Activated gamma-delta T cell treated with anti-CD3 and anti-CD28 coated beads, Interleukin-2, amount 50 U/mL, for 16 hours (primary cell): ENCODE measurements at places on chromosomes 1 and 21.

- no peak for DNase-seq
Observed at GRCh38 chr1:95207223-95207935, 26.6 kb upstream of the RWDD3 start.

- no peak for DNase-seq
Observed at GRCh38 chr1:27544834-27545233, 54.9 kb upstream of the WASF2 start.

DNA sequence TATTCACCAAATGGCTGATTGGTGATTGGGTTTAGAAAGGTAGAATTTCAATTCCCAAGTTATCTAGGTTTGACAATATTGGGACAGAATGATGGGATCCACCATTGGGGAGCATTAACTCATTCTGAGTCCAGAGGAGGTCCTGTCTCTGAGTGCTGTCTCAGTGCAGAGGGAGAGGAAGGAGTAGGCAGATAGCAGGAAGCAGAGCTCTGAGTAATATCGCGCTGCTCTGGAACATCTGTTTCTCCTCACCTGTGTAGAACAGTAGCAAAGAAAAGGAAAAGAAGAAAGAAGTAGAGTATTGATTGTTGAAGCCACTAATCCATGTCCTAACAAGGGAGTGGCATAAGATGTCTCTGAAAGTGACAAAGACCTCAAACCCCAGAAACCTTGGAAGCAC lies 1657.8 kb downstream of the MRPL39 start:
- no peak for DNase-seq

- no peak for DNase-seq
Observed at GRCh38 chr1:45009956-45010854, 919 bp downstream of the HECTD3 start.

GRCh38 chr1:153260585-153261280 lies 1.2 kb downstream of the LORICRIN start:
- DNase-seq, result no peak

DNA sequence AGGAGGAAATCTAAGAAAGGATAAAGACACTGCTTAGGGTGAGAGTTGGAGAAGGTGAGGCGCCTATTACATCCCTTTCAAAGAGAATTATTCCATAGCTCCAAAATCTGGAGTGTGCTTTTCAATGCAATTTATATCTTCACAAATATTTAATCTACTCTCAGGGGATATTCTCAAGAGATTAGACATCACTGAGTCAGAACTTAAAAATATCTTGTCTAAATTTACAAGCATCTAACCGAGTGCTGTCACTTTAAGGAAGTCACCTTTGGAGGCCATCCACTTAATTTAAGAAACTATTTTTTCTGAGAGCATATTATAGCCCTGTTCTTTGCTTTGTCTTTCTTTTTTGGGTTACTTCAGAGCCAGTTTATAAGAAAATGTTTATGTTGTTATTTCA lies 134.6 kb downstream of the TNFSF18 start:
- DNase-seq, result no peak

DNA sequence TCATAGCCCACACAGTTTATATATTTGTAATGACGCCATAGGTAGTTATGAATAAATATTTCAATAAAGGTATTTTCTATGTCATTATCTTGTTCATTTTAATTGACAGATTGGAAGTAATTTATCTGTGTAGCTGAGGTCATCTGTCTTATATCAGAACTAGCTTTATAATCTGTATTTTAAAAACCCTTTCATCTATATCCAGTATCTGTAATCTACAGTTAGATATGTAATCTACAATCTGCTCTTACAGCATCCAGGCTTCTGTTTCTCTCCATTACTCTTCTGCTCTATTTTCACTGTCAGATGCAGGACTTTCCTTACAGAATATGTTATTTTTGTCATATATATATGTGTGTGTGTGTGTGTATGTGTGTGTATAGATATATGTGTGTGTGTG lies 137.6 kb downstream of the LBR start:
- DNase-seq, result no peak

DNA sequence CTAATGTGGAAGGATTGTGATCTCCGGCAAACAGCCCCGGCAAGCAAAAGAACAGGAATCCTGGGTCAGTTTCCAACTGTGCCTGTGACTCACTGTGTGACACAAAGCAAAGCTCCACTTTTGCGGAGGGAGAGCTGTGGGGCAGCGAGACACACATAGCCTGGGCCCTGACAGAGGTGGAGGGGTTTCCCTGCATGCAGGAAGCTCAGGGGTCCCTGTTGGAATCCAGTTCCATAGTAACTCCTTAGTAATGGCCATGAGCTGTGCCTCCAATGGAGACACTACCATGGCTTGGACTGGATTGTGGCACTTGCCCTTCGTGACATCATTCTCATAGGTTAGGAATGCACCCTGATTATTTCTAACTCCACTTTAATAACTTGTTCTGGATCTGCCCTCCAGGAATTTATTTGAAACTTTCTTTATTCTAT lies 47.0 kb upstream of the ATF3 start:
- DNase-seq, result no peak

GRCh38 chr1:159205225-159205624 lies 550 bp downstream of the ACKR1 start:
- DNase-seq, result no peak

GRCh38 chr1:42873670-42874069 lies 27.3 kb downstream of the ZNF691 start:
- DNase-seq, result no peak

GRCh38 chr21:46633566-46633965 lies 1.9 kb upstream of the PRMT2 start:
- DNase-seq, result no peak

DNA sequence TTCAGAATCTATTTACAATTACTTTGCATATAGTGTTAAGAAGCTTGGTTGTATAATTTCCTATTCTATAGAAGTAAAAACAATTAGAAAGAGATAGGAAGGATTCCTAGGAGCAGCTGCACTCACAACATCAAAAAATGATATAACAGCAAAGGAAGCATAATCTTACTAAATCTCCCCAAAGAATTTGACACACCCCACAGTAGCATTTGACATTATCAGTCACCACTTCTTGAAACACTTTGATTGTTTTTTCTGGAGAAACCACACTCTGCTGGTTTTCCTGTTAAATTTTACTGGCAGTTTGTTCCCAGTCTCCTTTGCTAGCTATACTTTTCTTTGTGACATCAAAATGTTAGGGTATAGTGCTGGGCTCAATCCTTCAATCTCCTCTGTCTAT lies 100.8 kb upstream of the KIAA1614 start:
- no peak for DNase-seq

DNA sequence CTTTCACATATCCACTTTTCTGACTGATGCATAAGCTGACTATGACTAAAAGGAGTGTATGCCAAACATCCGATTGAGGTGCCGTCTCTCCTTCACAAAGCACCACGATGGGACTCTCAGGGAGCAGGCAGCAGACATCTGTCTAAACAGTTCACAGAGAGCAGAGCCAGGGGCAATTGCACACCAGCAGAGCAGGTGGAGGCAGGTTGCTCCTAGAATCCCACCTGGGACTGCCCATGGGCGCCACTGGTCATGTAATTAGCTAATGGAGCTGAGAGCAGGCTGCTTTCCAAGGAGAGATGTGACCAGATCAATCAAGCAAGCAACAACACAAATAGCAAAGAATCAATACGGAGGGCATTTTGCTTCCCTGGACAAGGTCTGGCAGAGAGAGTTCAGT lies 30.5 kb upstream of the COA6 start:
- DNase-seq, result no peak

DNA sequence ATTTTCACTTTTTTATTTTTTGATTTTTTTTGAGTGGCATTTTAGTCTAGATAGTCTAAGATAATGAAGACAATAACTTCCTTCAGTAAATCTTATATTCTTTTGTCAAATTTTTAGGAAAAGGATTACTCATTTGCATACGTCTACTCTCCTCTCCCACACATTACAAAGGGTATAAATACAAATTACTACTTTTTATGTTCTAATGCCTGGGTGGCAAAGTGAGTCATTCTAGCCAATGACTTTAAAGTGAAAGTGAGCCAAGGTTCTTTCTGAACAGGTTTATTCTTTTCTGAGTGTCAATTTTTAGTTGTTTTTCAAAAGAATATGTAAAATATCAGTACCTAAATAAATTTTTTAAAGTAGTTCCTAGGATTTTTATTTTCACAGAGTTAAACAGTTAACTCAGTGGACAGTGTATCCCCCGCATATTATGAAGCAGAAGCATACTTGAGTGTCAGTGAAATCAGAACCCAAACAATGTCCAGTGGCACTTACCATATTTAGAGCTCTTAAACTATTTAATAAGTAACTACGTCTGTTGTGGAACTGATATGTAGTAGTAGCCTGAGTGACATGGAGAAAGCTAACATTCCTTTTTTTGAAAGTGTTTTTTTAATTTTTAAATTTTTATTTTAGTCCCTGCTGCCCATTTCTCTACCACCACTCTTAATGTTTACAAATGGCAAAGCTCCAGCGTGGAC lies 141.7 kb downstream of the PHTF1 start:
- no peak for DNase-seq

DNA sequence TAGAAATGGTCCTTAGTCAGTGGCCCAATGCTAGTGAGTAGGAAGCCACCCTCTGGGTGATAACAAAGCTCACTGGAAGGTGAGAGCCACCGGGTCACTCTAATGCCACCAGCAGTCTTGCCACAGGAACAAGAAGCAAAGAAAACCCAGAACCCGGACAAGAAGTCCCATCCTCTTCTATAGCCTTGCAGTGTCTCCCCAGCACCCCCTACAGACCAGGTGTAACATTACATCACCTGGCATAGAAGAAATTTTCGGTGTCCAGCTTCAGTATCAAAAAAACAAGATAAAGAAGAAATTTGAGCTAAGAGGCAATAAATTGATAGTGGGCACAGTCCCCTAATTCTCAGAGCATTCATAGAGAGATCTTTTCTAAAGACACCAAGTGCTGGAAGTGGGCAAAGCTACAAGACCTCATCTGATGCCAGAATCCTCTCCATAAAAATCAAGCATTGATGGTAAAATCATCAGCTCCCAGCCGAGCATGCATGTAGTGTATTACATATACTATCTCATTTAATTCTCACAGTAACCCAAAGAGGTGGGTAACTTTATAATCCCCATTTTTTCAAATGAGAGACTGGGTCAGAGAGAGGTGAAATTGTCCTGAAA lies 491.0 kb downstream of the MATN1 start:
- DNase-seq, result no peak

- DNase-seq, result no peak
Observed at GRCh38 chr1:17736625-17737024, 18.5 kb upstream of the ACTL8 start.

DNA sequence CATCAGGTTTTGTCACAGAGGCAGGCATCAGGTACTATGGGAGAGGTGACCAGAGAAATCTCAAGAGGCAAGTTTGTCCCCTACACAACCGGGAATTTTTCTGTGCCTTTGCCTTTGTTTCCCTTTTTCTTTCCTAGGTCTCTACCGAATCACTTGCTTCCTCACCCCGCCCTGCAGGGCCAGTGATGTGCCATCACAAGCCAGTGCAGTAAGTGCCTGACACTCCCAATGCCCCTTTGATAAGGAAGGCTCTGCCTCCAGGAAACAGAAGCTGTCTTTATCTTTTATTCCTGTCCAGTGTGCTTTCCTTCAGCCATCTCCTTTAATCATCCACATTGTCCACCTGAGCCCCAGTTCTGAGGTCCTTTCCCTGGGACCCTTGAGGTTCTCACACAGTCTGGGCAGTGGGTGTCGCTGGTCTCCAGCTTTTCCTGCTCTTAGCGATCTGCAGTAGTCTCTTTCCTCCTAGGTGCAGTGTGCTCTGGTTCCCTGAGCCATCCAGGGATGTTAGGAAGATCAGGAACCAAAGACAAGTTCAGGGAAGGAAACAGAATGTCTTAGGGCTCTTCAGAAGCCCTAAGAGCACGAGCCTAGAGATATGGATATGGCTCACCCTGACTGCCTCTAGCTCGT lies 36.6 kb downstream of the GJA5 start:
- no peak for DNase-seq

GRCh38 chr1:207925210-207925609 lies 14.3 kb upstream of the CD34 start:
- no peak for DNase-seq

DNA sequence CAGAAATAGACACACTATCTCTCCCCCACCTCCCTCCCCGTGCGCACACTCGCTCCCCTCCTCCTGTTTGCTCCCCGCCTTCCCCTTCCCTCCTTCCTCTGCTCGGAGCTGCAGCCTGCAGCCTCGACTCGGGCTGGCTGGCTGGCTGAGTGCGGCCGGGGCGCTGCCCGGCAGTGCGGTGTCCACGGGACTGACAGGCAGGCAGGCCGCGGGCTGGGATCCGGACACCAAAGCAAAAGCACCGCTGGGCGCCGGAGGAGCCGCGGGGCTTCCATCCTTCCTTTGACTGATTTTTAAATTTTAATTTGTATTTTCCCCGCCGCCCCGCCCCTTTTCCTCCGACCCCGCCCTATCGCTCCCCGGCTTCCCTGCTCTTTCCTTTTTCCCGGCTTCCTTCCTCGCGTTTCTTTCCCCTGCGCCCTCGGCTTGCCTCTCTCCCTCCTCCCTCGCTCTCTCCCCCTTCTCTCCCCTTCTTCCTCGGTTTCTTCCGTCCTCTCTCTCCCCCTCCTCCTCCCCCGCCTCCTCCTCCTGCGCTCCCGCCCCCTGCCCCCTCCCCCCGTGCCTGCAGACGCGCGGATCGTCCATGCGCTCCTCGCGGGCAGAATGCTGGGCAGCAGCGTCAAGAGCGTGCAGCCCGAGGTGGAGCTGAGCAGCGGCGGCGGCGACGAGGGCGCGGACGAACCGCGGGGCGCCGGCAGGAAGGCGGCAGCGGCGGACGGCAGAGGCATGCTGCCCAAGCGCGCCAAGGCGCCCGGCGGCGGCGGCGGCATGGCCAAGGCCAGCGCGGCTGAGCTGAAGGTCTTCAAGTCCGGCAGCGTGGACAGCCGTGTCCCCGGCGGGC lies 109.4 kb downstream of the NAV1 start:
- no peak for DNase-seq

GRCh38 chr1:95437781-95438180 lies 203.8 kb downstream of the RWDD3 start:
- no peak for DNase-seq

DNA sequence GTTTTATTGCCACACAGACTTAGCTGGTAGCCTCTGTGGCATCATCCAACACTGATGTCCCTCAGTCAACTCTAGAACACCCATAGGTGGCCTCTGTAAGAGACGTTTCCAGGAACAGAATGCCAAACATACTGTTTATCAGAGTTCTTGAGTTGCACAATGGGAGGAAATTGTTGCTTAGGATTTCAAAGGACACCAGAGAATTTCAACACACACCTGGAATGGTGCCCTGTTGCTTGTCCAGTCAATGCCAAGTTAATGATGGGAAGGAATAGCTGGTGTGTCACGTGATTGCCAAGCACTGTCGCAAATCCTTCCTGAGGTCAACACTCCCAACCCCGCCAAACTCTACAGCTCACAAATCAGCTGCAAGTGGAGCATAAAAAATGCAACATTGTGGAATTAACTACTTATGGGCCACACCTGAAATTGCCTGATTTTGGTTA lies 28.6 kb upstream of the DUSP23 start:
- DNase-seq, result no peak

DNA sequence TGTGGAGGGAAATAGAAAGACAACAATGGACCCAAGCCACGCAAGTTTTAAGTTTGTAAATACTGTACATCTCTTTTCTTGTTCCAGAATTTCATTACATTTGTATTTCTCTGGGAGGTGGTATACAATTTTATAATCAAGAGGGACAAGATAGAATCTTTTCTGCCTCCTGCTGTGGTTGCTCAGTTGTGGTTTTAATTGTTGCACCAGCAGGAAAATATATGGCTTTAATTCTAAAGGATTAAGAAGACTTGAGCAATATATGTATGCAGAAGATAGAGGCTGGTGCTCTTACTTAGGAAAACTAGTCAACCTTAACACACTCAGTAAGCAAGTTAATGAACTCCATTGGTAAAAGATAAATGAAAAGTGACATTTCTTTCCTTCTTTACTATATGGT lies 19.8 kb upstream of the ASB17 start:
- no peak for DNase-seq

GRCh38 chr1:81290326-81290725 lies 510.4 kb upstream of the ADGRL2 start:
- DNase-seq, result no peak
